ENCODE measurements at places on chromosomes 6 and 20. TPM values are rescaled to one million over a fixed set of nuclear protein-coding genes. Genes with fewer than 3 reads are reported as not detected.

Gene EFCAB8
- 0.04 TPM for polyA plus RNA-seq

Gene TSBP1
- polyA plus RNA-seq, result not detected

Gene TBPL1
- 11.7 TPM for polyA plus RNA-seq

Gene AHI1
- 8.3 TPM for polyA plus RNA-seq

All from psoas muscle (tissue), 8 donors.